ENCODE measurements at places on chromosomes 2 and 18.

- DNase-seq, result no peak
Observed at GRCh38 chr2:210481601-210482175, 5.1 kb upstream of the LANCL1 start.

DNA sequence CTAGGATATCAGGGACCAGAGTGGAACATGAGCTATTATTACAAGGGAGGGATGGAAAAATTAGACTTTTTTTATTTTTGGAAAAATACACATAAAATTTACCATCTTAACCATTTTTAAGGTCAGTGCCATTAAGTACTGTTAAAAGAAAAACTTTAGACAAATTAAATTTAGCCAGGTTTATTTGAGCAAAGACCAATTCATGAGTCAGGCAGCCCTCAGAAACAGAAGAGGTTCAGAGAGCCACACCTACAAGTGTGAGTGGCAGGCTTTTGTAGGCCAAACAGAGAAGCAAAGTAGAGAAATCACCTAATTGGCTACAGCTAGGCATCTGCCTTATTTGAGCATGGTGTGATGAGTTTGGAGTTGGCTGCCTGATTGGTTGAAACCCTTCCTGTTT, 301.3 kb upstream of the RAB12 start:
- DNase-seq, result no peak

DNA sequence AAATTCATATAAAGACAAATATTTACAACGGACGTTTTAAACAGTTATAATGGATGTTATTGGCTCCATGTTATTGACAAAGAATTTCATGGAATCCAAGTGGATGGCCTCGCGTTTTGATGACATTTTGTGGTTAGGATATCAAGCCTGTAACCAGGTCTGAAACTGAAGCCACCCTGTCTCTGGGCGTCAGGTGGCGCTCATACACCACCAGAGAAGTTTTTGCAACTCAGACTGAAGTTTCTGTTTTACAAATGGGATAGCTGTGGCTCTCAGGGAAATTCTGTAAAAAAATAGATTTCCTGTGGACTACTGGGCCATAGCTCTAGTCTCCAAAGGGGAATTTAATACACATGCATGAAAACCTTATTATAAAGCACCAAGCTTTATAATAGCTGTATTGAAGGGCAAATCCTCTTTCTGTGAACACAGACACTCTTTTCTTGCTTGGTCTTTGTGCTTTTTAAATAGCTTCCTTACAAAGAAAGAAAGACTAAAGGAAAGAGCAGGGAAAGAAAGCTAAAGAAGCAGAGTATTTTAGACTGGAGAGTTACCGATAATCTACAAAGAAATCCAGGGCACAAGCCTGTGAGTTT, 86.7 kb downstream of the C18orf54 start:
- peak; percentile 53 for DNase-seq

DNA sequence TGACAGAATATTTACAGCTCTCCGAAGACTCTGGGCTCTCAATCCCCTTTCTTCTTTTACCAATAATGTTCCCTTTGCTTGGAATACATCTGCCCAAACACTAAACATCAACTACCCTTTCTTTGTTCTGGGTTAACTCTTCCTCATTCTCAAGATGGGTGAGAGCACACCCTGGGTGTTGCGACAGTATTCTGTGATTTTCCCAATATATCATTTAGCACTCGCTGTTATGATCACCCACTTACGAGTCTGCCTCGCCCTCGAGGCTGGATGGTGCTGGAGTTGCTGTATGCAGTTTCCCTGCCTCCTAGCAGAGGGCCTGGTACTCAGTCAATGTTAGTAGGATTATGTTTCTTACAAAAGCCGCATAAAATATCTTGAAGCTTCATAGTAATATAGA, 93.2 kb downstream of the SOCS6 start:
- peak; percentile 52 for DNase-seq

- no peak for DNase-seq
Observed at GRCh38 chr2:169071455-169071854, 2.1 kb downstream of the DHRS9 start.

GRCh38 chr18:12895626-12896025, 11.6 kb upstream of the PTPN2 start:
- DNase-seq, result no peak

DNA sequence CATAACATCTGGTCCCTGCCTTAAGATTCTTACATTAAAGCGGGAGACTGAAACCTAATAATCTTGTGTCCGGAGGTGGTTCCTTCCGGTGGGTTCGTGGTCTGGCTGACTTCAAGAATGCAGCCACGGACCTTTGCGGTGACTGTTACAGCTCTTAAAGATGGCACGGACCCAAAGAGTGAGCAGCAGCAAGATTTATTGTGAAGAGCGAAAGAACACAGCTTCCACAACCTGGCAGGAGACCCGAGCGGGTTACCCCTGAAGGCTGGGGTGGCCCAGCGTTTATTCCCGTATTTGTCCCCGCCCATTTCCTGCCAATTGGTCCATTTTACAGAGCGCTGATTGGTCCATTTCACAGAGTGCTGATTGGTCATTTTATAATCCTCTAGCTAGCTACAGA, 122.3 kb upstream of the SIX2 start:
- no peak for DNase-seq

- DNase-seq, result no peak
Observed at GRCh38 chr18:924987-925386, 20.3 kb downstream of the ADCYAP1 start.

DNA sequence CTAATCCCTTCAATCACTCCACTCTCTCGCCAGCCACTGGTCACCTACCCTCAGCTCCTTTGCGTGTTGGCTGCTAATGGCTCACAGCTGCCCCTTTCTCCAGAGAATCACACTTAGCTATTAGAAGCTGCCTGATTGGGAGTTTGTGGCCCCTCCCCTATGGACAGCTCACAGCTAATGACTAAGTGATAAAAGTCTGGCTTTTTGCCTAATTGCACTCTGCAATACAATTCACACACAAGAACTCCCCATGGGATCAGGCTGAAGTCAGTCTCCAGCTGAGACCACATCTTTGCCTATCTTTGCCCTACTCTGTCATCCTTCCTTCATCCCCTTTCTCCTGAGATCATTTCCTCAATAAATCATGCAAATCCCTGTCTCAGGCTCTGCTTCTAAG, 701.9 kb upstream of the RAB6C start:
- no peak for DNase-seq

GRCh38 chr2:111039628-111040383, 80.9 kb upstream of the BCL2L11 start:
- no peak for DNase-seq

DNA sequence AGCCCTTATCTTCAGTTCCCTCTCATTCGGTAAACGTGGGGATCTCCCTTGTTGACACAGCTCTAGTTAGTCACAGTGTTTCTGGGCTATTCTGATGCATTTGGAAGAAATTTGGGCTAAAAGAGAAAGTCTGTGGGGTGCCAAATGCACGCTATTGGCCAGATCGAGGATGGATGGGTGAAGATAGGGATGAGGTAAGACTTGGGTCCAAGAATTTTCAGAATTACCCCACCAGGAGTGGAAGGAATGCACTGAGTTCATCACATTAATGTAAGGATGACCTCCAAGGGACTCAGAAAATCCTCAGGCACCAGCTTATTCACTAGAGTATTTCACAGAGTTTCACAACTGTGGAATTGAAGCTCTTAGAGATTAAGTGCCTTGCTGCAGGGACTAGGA, 49.3 kb downstream of the NRP2 start:
- no peak for DNase-seq

GRCh38 chr18:78883501-78883900, 96.1 kb upstream of the SALL3 start:
- DNase-seq, result no peak

GRCh38 chr2:136798766-136799165, 33.4 kb downstream of the THSD7B start:
- no peak for DNase-seq

DNA sequence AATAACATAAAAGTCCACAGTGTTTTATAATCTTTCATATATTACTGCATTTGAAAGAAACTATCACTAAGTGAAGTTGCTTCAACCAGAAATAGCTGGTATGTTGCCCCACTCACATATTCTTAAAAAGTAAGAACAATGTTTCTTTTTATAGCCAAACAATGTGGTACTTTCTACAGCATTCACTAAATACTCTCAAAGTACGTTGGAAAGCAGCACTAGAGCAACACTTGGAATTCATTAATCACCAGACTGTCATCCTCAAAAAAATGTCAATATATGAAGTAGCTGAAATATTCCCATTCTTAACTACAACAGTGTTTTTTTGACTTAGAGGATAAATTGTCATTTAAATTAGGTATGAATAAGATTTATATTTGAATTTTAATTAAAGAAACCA, 32.8 kb downstream of the COBLL1 start:
- no peak for DNase-seq

DNA sequence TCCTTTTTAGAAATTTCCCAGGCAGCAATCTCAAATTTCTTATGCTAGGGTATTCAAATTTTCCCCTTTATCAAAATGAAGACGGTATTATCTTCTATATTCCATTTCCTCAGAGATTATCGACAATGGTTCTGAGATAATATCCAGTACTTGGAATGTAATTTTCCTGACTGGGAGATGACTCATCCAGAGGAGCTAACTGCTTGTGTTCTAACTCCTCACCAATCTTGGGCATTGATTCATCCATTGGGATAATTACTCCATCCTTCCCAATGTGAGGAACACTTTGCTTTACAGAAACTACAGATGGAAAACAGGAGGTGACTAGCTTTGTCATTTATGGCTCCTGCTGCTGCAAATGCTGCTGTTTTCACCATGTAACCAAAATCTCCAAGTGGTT, 239.4 kb upstream of the LYPD1 start:
- no peak for DNase-seq

DNA sequence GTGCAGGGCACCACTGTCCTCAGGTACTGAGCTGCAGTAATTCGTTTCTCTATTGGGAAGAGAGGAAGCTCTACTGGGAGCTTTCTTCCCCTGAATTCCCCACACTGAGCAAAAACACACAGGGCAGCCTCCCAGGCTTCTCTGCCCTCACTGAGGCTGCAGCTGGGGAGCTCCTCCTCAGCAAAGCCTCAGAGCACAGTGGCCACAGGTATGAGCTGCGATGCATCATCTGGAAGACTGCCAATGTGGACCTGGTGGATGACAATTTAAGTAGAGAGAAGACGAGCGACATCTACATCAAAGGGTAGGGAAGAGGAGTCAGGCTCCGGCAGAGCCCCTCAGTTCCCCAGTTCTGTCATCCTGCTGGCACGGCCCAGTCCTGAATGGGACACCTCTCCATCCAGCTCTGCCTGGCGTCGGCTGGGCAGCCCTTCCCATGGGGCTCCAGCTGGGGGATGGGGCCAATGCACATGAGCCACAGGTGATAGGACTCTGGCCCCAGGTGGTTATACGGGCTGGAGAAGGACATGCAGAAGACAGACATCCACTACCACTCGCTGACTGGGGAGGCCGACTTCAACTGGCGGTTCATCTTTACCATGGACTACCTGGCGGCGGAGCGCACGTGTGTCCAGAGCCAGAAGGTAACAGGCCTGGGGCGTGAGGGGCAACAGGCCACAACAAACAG, 37.6 kb downstream of the LMAN2L start:
- peak; percentile 15 for DNase-seq

- no peak for DNase-seq
Observed at GRCh38 chr18:68843473-68844089, 45.7 kb downstream of the CCDC102B start.

Data from COR-L47 (cell line).